Activated T-helper 17 cell treated with anti-CD3 and anti-CD28 coated beads, Interleukin-2, amount 50 U/mL, for 72 hours (primary cell): ENCODE measurements at places on chromosomes 7 and 10.

- ATAC-seq = no peak
Observed at GRCh38 chr10:103820101-103821062, 35.0 kb downstream of the SH3PXD2A start.

DNA sequence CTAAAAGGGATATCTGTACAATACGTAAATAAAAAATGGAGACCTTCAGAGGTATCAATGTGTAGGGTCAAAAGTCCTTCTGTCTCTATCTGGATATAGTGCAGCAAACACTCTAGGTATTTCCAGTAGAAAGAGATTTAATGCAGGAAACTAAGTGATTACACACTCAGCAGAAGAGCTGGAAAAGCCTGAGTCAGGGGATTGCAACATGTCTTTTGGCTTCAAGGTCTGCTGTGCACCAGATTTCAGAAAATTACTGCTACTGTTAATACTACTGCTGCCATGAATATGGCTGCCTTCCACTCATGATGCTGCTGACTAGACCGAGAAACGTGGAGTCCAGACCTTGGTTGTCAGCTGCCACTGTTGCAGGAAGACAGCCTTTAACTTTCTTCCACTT is 94.9 kb upstream of the DLX6 start:
- no peak for ATAC-seq

DNA sequence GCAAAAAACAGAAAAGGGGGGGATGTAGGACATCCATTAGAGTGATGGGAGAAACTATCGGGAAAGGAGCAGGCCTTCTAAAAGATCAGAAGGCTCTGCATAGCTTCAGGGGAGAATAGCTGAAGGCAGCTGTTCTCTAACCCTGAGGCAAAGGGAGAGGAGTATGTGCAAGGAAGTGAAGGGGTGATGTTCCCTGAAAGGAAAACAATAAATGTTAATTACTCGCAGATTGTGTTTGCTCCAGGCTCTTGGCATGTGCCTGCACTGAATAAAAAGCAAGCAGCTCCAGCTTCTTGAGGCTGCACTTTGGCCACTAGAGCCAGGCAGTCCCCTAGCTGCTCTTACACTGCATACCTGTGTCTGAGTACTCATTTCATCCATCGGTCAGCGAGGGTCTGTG is 14.4 kb upstream of the STARD3NL start:
- ATAC-seq = no peak

DNA sequence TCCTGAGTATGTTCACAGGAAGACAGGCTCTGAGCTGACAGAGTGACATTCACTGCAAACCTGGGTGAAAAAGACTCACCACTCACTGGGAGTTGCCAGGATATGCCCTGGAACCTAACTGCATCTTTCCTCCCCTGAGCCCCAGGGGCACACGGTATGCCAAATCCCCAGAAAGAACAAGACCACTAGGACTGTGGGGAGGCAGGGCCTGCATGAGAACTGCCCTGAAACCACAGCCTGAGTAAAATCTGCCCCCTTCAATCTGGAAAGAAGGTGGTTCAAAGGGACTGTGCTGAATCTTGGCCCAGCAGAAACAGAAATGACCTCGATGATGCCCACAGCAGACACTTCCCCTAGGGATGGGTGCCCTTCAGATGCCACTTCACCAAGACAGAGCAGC is 6.5 kb downstream of the FAM53B start:
- ATAC-seq = no peak

DNA sequence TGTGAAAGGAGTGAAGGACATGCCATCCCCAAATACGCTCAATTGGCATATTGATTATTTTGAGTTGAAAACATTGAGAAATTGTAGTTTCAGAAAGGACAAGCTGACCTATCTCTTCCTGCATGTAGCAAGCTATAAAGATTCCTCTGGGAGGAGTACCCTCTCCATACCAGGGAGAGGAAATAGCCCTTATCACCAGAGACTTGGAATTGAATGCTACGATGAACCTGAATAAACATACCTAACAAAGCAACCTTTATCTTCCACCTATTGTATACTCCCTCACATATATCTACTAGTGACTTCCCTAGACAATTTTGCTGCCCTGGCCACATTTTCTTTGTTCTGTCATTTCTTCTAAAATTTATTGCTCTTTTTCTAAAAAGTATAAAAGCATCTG is 150.2 kb upstream of the EEPD1 start:
- ATAC-seq = no peak

- no peak for ATAC-seq
Observed at GRCh38 chr7:36937754-36938563, 213.7 kb upstream of the AOAH start.

DNA sequence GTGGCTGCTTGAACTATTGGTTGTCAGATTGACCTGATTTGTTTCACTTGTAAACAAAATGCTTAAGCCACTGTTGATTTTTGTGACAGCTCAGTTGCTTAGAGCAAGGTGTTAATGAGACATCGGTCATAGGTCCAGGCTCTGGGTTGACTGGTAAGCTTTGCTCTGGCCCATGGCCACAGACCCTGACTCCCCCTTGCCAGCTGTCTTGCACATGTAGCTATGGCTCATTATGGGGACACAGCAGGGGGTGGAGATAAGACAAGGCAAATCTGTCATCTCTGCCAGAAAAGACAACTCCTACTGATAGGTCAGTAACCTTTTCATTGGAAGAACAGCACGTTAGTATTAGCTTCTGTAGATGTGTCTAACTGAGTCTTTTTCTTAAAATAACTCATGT is 95.3 kb downstream of the KAT6B start:
- no peak for ATAC-seq

DNA sequence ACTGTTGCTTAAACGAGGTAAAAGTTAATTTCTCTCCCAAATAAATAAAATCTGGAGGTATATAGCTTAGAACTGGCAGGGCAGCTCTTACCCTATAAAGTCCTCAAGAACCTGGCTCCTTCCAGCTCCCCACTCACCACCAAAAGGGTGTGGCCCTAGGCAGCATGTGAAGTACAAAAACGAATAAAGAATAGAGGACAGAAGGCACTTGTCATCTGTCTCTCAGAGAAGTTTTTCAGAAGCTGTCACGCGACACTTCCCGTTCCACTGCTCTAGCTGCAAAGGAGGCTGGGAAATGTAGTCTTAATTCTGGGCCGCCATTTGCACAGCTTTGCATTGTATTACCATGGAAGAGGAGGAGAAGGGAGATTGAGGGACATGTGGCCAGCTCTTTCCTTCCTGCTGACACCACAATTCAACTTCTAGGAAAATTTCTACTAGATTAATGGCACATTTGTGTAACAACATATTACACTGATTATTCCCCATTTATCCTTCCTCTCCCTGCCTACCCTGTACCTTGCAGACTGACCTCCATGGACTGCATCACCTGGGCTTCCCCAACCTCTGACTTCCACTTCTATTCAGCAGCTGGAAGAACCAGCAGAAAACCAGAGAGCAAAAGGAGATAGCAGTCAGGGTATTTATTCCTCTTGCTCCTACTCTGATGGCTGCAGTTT is 62.2 kb downstream of the CCDC71L start:
- peak; percentile 98 for ATAC-seq

GRCh38 chr10:14536241-14537213 is 205.8 kb upstream of the FRMD4A start:
- ATAC-seq = peak; percentile 46

GRCh38 chr10:122113161-122113944 is 124.4 kb downstream of the TACC2 start:
- no peak for ATAC-seq

- ATAC-seq = no peak
Observed at GRCh38 chr7:138684340-138684739, 16.8 kb downstream of the SVOPL start.

DNA sequence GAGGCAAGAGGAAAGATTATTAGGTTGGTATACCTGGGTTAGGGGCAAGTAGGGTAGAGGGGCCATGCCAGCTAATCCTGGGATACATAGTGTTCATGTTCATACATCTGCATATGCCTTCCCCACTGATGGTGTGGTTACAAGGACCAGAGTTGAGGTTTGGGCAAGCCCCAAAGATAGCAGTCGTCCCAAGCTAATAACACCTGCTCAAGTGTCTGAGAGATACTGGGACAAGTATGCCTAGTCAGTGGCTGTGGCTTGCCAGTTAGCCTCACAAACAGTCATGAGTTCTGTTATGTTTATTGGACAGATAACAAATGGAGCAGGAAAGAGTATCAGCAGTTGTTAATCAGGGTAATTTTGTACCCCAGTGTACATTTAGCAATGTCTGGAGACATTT is 139.6 kb downstream of the ADAM22 start:
- no peak for ATAC-seq

DNA sequence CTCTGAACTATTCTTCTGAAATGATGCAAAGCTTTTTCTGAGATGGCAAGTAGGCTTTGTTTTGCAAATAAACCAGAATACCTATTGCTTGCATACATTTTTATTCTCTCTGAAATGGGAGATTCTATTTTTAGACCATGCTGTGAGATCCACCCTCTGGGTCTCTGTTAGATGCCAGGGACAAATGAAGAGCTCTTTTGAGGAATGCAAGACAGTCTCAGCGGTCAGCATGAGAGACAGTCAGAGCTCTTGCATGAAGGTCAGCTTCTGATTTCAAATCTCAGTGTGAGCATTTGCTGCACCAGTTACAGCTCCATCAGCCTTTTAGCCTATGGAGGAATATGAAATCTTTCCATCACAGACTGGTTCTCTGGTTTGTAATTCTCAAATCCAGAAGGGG is 429.9 kb upstream of the KLF6 start:
- no peak for ATAC-seq
